ENCODE measurements at places on chromosomes 6 and 20. TPM values are rescaled to one million over a fixed set of nuclear protein-coding genes. Genes with fewer than 3 reads are reported as not detected.

GINM1 gene
- total RNA-seq = 18.4 TPM

CNBD2 gene
- total RNA-seq = 5.3 TPM

RPL10A gene
- total RNA-seq = 2,302 TPM

RPRD1B gene
- total RNA-seq = 45.3 TPM

GRCh38 chr6:75098709-75099108 lies 107.1 kb downstream of the COL12A1 start:
- no peak for DNase-seq

GRCh38 chr20:57483287-57484050 lies 41.5 kb downstream of the CTCFL start:
- no peak for DNase-seq

TAP2 gene
- total RNA-seq = 84.3 TPM

- no peak for DNase-seq
Observed at GRCh38 chr6:16345449-16346330, 107.3 kb downstream of the GMPR start.

SRSF12 gene
- total RNA-seq = not detected

GRCh38 chr6:112330071-112330878 lies 16.9 kb upstream of the RFPL4B start:
- DNase-seq = no peak

GRCh38 chr6:121849477-121849876 lies 414.0 kb downstream of the GJA1 start:
- DNase-seq = peak; percentile 39

- no peak for DNase-seq
Observed at GRCh38 chr6:170276369-170277057, 14.4 kb downstream of the DLL1 start.

DNA sequence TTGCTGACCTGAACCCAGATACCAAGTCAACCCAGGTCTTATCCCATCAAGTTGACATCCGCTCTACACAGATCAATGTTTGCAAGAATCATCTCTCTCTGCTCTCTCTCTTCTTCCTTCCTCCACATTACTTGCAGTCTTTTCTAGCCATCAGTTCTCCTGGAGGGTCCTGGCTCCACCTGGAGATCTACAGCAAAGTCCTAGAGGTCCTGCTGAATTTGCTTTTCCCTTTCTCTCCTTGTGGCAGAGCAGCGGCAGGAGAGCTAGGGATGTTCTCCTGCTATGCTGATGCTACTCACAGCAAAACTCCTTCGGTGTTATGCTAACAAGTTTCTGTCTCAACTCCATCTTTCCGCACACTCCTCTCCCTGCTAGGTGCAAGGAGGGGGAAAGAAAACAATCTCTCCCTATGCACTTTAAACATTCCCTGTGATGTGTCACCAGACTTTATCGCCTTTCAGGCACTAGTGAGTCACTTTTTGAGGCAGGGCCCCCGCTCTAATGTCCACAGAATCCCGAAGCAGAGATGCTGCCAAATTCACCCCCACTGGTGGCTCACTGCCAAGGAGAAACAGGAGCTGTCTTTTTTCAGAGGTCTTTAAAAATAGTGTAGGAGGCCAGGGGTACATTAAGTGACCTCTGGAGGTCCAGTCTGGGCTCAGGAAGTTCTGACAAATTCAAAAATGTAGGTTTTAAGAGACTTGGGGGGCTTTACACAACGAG lies 62.6 kb downstream of the FAM50B start:
- no peak for DNase-seq

Measured in naive thymus-derived CD4-positive, alpha-beta T cell (primary cell).